ENCODE measurements at places on chromosomes 2 and 18.

DNA sequence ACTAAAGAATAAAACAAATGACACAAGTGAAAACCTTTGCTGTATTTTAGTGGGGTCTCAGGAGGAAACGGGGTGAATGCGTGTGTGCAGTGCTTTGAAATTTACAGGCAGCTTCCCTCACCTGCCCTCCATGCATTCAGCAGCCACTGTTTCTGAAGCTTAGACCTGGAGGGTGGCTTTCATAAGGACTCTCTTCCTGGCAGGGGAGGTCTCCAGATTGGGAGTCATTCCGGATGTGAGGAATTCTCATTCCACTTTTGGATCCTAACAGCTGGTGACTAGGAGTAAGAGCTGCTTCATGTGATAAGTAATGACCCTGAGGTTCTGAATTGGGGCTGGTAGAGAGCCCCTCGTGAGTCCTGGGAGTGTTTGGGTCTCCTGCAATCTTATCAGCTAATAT is 192.5 kb downstream of the SH3BP4 start:
- DNase-seq: no peak

- no peak for DNase-seq
Measured at GRCh38 chr2:197078535-197078934, 152.0 kb upstream of the PGAP1 start.

DNA sequence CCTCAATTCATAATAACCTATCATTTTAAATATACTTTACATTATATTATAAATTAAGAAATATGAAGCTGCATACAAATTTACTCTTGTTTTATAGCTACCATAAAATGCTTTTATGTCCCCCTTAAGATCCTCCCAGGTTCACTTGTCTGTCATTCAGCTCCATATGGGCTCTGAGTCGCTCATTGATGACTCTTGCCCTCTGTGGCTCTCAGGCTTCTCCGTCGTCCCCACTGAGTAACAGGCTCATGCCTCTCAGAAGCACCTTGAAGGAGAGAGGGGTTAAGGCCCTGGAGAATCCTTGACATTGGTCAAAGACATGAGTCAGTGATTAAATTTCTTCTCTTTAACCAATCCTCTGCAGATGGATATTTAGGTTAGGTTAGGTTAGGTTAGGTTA is 6.2 kb upstream of the MCM6 start:
- no peak for DNase-seq

DNA sequence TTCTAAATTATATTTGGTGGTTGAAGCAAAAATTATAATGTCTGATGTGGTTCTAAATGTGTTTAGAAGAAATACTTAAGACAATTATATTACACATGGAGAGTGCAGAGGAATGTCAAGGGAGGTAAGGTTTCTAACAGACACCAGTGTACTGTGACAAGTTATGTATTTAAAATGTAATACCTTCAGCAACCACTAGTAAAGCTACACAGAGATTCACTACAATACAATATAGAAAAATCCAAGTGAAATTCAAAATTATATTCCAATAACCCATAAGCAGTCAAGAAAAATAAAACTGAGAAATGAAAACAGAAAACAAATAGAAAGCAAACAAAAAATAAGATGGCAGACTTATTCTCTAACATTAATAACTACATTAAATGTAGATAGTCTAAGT is 249.5 kb upstream of the KLHL14 start:
- no peak for DNase-seq

DNA sequence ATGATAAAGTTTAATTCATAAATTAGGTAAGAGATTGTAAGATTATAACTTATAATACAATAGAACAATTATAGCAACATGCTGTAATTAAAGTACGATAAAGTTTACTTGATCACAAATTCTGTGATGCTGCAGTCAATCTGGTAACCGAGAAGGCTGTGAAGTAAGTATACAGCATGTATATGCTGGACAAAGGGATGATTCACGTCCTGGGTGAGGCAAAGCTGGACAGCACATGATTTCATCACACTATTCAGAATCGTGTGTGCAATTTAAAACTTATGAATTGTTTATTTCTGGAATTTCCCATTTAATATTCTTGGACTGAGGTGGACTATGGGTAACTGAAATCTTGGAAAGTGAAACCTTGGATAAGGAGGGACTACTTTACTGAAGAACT is 522.2 kb upstream of the CNTNAP5 start:
- DNase-seq: no peak

GRCh38 chr2:126933711-126934091 is 35.0 kb downstream of the TEX51 start:
- no peak for DNase-seq

DNA sequence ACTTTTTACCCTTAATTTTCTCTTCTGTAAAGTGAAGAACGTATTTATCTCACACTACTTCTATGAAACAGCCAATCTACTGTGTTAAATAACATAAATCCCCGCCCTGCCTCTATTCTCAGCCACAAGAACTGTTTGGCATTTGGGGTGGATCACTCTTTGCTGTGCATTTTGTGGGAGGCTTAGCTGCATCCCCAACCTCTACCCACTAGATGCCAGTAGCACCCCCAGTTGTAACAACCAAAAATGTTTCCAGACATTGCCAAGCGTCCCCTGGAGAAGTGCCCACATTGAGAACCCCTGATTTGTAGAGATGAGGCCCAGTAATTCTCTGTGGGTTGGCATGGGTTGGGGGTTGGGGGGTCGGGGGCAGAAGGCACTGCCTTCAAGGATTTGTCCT is 94.7 kb upstream of the BOD1L2 start:
- peak; percentile 17 for DNase-seq

DNA sequence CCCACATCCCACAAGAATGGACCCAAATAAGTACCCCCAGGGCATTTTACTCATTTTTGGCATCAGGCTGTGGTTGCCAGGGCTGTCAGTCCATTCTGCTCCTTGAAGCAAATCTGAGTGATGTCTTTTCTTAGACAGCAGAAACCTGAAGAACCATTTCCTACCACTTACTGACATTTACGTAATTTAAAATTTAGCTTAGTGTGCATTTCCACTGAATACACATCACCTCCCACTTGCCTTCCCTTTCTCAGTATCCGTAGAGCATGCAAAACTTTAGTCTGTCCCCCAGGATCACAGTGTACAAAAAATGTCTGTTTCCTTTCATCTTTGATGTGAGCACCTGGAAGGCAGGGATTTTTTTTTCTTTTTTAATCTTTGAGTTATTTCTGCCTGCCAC is 130.3 kb downstream of the XIRP2 start:
- DNase-seq: no peak

- DNase-seq: no peak
Measured at GRCh38 chr2:239052798-239053665, 205.1 kb downstream of the TWIST2 start.

DNA sequence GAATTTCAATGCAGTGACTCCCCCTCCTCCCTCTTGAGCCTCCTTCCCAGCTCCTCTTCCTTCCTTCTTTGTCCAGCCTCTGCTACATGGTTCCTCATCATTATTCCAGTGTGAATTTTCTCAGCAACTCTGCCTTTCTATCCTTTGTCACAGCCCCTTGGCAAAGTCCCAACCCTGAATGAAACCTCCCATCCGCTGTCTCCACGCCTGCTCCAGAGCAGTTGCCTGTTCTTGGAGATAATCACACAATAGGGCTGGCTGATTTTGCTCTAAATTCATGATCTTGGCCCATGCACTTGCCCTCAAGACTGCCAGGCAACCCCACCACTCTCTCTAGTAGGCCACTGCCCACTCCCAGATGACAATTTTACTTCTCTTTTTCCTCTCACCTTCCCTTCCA is 61.4 kb downstream of the BCL2L11 start:
- no peak for DNase-seq

- no peak for DNase-seq
Measured at GRCh38 chr18:47986620-47987387, 56.3 kb upstream of the SMAD2 start.

- no peak for DNase-seq
Measured at GRCh38 chr2:169464466-169464865, 14.8 kb upstream of the BBS5 start.

GRCh38 chr2:113060396-113060795 is 1.4 kb downstream of the IL36RN start:
- DNase-seq: no peak

- no peak for DNase-seq
Measured at GRCh38 chr2:127015106-127015910, 91.6 kb downstream of the BIN1 start.

- no peak for DNase-seq
Measured at GRCh38 chr2:152099367-152100050, 665 bp upstream of the CACNB4 start.

- DNase-seq: no peak
Measured at GRCh38 chr18:6504605-6505497, 90.1 kb upstream of the L3MBTL4 start.

All from COR-L47 (cell line).